ENCODE measurements at places on chromosomes 7 and 10. TPM values are rescaled to one million over a fixed set of nuclear protein-coding genes. Genes with fewer than 3 reads are reported as not detected.

DNA sequence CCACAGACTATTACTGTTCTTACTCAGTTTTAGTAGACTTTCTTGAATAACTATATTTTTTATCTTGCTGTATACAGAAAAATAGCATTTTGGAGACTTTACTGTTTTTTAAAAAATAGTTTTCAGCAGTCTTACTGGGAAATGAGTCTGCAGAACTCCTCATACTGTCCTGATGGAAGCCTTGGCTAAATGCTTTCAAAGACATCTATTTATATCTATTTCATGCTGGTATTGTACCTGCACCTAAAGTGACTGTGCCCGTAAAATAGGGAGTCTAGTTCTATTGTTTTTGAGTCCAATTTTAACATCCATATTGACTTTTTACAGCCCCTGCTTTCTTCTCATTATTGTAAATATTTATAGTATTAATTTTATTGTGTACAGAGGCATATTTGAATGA, 288.6 kb upstream of the CDC14C start:
- H3K36me3 ChIP-seq = no peaks in the 10 kb centered on the region
- H3K27ac ChIP-seq = no peak overlapping the region
- no peak for DNase-seq
- H3K4me1 ChIP-seq = no peaks in the 10 kb centered on the region
- no peaks in the 10 kb centered on the region for H3K27me3 ChIP-seq
- H3K4me3 ChIP-seq = no peak overlapping the region

GRCh38 chr7:44887293-44887692, 2.0 kb upstream of the PURB start:
- H3K27ac ChIP-seq = no peak overlapping the region
- peaks cover 31% of the 10 kb centered on the region for H3K4me1 ChIP-seq

GRCh38 chr10:129972145-129972965, 8.3 kb upstream of the EBF3 start:
- no peak overlapping the region for H3K27ac ChIP-seq
- DNase-seq = peak; percentile 58
- H3K4me1 ChIP-seq = peaks cover 35% of the 10 kb centered on the region

DNA sequence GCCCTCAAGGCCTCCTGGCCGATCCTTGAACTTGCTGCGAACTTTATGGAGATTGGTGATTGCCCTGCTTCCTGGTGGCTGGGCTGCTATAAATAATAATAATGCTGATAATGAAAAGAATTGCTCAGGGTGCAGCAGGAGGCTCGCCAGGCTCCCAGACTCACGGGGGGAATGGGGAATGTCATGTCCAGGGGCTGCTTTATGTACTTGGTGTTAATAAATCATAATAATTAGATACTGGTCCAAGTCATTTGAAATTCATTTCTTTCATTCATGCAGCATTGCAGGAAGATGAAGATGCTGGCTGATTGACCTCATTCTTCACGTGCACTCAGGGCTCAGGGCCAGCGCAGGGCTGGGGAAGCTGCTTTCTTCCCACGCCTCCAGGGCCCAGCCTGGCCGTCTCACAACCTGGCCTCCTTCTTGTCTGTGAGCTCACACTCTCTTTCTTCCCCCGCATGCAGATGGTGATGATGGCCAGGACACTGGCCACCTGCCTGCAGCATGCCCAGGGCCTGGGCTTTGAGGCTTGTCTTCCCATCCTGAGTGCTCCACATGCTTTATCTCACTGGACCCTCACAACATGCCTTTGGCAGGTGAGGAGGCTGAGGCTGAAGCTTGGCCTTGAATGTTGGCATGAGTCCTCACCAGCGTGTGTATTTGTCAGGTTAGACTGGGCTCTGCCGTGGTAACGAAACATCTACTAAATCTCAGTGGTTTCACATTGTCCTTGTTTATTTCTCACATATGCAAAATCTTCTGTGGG, 138.4 kb upstream of the TNS3 start:
- peaks cover 17% of the 10 kb centered on the region for H3K4me1 ChIP-seq
- no peak overlapping the region for H3K4me3 ChIP-seq
- H3K27ac ChIP-seq = no peak overlapping the region
- H3K36me3 ChIP-seq = no peaks in the 10 kb centered on the region
- DNase-seq = peak; percentile 83
- H3K27me3 ChIP-seq = no peaks in the 10 kb centered on the region

Gene GNGT1
- total RNA-seq = not detected

Gene GPR141
- not detected for total RNA-seq

GRCh38 chr7:36535866-36536664, 146.4 kb downstream of the ANLN start:
- no peaks in the 10 kb centered on the region for H3K4me1 ChIP-seq
- no peaks in the 10 kb centered on the region for H3K36me3 ChIP-seq
- H3K27ac ChIP-seq = no peak overlapping the region
- no peak for DNase-seq
- H3K27me3 ChIP-seq = no peaks in the 10 kb centered on the region
